ENCODE measurements at places on chromosomes 16 and 17.

- DNase-seq: no peak
These were observed 3.6 kb downstream of the NDUFAF8 start for GRCh38 chr17:81242421-81243332.

- no peak for DNase-seq
These were observed 14.7 kb downstream of the RARA start for GRCh38 chr17:40323391-40324381.

DNA sequence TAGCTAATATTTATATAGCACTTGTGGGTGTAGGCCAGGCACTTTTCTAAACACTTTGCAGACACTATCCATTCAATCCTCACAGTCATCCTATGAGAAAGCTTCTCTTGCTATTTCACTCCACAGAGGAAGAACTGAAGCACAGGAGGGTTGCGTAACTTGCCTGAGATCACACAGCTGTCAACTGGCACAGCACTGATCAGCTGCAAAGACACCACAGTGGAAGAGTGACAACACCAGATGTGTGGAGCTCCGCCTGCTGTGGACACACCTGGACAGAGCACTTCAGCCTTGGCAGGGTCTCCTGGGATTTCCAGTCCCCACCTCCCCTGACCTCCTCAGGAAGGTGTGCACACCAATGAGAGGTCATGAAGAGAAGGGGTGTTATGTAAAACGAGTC lies 13.3 kb upstream of the CNEP1R1 start:
- no peak for DNase-seq

DNA sequence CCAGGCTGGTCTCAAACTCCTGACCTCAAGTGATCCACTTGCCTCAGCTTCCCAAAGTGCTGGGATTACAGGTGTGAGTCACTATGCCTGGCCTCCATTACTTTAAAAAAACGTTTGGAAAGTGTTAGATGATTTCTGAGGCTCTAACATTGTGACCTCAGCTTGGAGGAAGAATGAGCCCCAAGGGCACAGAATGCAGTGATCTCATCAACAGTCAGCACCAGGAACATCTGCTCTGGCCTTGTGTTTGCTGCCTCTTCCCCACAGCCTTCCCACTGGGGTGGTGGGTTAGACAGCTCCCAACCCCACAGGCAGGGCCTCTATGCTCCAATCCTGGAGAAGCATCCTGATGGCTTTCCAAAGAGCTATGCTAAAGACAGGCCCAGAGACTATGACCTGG lies 37.7 kb upstream of the SREBF1 start:
- DNase-seq: no peak

DNA sequence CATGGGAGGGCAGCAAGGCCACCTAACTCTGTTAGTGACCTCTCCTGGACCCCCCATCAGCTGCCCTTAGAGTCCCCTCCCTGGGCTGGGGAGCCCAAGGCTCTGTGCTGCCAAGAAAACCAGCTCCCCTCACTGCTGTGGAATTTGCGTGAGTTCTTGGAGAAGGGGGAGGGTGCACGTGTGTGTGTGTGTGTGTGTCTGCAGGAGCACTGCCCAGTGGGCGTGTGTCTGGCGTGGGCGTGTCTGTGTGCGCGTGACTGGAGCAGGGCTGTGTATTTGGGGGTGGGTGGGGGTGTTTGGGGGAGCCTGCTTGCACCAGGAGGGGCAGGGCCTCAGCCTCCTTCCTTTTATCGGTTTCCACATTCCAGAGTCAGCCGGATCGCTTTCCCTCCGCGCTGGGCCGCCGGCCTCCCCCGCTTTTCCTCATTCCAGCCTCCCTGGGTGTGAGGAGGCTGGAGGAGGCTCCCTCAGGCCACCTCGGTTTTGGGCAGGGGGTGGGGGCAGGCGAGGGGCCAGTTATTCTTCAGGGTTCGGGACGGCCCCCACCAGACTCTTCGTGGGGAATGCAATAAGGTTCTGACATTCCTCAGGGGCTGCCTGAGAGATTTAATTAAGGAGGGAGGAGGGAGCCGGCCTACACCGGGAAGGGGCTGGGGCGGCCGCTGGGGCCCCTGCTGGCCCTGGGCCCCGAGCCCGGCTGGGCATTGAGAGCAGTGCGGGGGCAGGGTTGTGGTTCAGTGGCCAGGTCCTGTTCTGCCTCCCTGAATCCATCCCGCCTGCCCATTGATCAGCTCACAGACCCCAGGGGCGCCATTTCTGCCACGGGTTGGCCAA lies 2.5 kb downstream of the VASN start:
- DNase-seq: no peak

DNA sequence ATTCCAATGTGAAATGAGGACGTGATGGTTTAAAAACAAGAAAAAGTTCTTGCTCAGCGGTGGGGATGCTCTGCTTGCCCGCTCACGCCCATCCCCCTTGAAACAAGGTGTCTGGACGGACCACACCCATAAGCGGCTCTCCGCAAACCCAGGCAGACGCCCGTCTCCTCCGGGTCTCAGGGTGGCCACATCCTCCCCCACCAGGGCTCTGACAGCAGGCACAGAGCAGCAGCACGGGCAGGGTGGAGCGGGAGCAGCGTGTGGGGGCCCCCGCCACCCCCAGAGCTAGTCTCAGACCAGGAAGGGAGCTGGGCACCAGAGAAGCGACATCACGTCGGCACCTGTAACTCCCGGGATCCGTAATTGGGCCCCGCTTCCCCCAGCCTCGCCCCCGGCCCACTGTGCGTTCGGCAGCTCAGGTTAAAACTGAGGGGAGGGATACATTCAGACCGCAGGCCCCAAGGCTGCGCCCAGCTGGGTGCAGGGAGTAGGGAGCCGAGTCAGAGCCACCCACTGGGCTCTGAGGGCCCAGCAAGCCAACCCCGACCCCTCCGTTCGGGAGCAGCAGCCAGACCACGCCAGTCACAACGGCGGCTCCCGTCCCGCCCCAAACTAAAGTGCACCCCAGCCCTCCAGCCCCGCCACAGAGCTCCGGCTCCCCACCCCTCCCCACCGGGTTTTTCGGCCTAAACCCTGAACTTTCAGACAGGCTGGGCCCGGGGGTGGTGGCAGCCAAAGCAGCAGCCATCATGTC lies 22.0 kb downstream of the CLUH start:
- no peak for DNase-seq

GRCh38 chr16:89324056-89325010 lies 106.8 kb downstream of the ZNF778 start:
- no peak for DNase-seq

DNA sequence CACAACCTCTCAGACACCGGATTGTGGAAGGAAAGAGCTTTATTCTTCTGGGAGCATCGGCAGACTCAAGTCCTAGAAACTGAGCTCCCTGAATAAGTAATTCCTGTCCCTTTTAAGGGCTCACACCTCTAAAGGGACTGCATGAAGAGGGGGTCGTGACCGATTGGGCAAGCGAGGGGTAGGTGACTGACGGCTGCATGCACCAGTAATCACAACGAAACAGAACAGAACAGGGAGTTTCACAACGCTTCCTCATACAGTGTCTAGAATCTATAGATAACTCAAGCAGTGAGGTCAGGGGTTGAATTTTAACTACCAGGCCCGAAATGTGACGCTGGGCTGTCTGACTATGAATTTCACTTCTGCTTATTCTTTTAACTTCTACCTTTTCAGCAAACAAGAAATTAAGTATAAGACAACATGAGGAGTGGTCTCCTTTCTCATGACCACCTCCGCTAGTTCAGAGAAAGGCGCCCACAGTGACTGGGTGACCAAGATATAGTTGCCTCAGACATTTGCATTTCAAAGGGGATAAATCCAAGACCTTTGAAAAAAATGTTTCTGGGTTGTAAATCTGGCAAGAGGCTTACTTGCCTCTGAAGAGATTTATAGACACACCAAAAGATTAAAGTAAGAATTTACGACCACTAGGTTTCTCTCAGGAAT lies 88.4 kb upstream of the ATF7IP2 start:
- DNase-seq: no peak

DNA sequence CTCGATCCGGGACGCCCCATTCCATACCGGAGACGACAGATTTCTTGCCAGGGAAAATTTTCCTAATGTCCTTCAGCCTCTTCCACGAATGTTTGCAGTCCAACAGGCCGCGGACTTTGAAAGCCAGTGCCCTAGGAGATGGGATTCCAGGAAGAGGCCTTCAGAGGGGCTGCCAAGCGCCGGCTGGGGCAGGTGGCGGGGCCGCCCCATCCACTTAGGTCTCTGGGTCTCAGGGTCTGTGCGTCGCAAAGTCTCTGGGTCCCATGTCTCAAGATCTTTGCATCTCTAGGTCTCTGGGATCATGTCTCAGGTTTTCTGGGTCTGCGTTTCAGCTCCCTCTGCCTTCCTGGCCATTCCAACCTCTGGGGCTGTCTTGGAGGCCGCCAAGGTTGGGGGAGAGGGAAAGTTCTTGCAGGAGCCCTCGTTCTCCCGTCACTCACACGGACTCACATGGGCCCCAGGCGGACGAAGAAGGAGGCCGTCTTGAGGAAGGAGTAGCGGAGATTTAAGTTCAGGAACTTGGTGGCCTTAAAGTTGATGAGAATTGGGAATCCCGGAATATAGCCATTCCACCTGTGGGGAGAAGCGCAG lies 7.2 kb downstream of the ALOX12B start:
- peak; percentile 34 for DNase-seq

DNA sequence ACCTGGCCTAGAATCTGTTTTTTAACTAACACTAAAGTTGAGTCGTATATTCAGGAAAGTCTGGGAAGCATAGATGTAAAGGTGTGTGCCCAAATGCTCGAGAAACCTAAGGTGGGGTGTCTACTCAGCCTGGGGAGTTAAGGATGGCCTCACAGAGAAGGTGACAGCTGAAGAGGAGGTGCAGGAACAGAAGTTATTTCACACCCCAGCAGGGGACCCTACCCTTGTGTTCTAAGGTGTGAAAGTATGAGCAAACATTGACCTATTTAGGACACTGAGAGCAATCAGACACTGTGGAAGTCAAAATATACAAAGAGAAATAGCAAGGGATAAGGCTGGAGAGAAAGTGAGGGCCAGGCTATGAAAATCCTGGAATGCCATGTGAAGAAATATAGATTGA lies 49.0 kb upstream of the DHX40 start:
- DNase-seq: no peak
